ENCODE measurements at places on chromosomes 7 and 10.

- no peak for DNase-seq
Observed at GRCh38 chr10:107687701-107688100, 523.2 kb upstream of the SORCS1 start.

DNA sequence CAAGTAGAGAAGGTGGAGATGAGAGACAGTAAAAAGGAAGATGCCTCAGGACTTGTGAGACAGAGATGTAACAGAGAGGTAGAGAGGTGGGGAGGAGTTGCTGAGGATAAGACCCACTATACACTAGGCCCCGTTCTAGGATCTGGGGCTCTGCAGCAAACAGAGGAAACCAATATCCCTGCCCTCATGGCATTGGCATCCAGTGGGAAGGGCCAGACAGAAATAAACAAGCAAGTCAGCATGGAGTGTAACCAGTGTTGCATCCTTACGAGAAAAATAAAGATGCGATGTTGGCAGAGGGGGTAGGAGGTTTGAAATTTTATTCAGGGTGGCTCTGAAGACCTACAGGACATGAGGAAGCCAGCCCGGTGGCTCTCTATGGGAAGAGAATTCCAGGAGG lies 22.0 kb upstream of the EEPD1 start:
- no peak for DNase-seq

GRCh38 chr10:88890681-88891381 lies 10.8 kb downstream of the STAMBPL1 start:
- DNase-seq = no peak

DNA sequence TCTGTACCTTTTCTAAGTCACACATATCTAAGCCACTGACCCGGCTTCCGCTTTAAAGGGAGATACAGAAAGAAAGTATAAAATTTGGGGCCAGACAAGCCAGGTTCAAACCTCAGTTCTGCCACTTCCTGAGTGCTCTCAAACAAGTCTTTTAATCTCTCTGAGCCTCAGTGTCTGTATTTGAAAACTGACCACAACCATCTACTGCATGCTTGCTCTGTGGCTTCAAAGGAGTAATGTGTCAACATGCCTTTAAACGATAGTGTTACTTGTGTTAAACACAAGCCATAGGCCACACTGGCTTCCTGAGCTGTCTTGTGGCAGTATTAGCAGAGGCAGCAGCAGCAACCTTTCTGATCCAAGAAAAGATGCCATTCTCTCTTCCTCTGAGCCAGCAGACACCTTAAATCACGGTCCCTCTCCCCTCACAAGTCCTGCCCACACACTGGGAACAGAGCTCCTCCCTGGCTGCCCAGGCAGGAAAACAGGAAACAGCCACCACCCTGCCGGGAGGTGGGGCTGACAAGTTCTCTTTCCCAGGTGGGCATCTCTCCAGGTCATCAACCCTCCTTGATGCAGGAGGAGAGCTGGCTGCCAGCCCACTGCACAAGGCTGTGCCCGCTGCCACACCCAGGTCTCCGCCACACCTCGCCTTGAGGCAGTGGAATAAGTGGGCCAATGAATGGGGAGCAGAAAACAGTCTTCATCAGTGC lies 10.7 kb downstream of the HIP1 start:
- DNase-seq = no peak

- no peak for DNase-seq
Observed at GRCh38 chr10:110226926-110227641, 19.7 kb downstream of the MXI1 start.

DNA sequence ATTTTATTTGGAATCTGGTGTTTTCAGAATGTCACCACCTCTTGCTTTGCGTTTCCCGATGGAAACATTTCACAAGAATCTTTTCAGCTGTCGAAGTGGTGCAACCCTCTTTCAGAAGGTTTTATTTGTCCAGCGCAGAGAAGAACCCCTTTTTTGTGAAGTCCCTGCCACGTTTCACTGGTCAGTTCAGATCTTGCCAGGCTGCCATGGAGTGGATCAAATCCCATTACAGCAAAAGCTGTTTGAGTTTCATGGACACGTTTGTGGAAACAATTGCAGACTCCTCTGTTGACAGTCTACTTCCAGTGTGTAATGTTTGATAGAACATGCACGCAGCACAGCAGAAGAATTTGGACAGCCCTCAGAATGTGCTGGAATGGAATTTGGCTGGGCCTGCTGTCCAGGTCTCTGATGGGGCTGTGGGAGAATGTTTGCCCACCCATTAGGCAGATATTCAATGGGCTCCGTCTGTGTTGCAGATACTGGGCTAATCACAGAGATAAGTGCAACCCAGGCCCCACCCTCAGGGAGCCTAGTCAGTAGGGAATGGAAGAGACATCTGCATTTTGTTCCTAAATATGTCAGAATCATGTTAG lies 143.2 kb downstream of the GRK5 start:
- DNase-seq = no peak

GRCh38 chr7:2936891-2937580 lies 92.9 kb upstream of the GNA12 start:
- no peak for DNase-seq

GRCh38 chr7:147199868-147200267 lies 1083.3 kb downstream of the CNTNAP2 start:
- no peak for DNase-seq

GRCh38 chr10:11112718-11113117 lies 95.0 kb downstream of the CELF2 start:
- DNase-seq = no peak

DNA sequence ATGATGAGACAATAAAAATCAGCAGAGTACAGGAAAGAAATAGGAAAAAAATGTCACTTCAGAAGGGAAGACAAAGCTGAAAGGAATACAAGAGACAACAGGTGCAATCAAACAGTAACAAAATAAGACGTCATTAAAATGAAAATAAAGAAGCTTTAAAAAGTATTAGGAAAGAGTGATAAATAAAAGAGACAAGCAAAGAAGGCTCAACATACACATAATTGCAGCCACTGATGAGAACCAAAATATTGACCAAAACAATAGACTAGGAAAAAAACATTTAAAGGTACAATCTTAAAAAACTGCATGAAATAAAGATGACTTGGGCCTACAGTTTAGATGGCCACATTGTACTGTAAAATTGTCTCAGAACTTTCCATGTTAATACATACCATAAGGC lies 160.5 kb upstream of the MINDY3 start:
- DNase-seq = no peak

DNA sequence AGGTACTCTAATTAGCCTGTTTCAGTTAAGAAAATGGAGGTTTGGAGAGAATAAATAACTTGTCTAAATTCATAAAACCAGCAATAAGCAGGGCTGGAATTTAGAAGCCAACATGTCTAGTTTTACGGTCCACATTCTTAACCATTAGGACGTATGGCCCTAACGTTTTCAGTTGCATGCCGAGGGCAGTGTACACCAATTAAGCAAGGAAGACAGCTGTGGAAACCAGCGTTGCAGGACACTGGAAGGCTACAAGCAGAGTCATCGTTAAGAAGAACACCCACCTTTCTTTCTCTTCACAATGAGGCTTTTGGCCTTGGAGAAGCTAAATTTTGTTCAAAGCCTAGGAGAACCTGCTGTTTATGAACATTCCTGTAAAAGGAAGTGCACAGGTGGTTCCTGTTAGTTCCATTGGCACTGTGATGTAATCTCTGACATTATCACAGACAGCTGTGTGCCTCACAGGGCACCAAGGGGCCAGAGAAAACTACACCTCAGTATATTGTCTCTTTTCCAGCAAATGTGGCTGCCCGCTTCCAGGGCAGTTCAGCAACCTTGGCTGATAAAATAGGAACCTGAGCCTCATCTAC lies 21.0 kb downstream of the MPP7 start:
- no peak for DNase-seq

GRCh38 chr7:33882950-33883670 lies 22.2 kb upstream of the BMPER start:
- DNase-seq = no peak

- no peak for DNase-seq
Observed at GRCh38 chr7:107007007-107007891, 37.3 kb upstream of the PRKAR2B start.

- DNase-seq = no peak
Observed at GRCh38 chr7:66768865-66769832, 28.6 kb downstream of the RABGEF1 start.

GRCh38 chr10:94725871-94726270 lies 36.6 kb upstream of the CYP2C19 start:
- DNase-seq = no peak

DNA sequence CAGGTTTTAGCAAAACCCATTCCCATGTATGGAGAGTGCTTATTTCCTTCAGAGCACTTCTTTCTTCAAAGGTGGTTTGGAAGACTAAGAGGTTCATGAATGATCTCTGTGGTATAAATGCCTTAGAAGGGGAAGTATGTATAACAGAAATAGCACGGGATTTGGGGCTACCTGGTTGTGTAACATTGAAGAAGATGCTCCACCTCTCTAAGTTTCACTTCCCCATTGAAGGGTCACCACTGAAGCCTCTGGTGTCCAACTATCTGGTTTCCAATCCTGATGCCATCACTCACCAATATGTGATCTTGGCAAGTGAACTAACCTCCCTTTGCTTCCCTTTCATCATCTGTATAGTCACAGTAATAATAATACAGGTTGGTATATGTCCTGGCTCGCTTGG lies 37.2 kb downstream of the CYCS start:
- DNase-seq = no peak

DNA sequence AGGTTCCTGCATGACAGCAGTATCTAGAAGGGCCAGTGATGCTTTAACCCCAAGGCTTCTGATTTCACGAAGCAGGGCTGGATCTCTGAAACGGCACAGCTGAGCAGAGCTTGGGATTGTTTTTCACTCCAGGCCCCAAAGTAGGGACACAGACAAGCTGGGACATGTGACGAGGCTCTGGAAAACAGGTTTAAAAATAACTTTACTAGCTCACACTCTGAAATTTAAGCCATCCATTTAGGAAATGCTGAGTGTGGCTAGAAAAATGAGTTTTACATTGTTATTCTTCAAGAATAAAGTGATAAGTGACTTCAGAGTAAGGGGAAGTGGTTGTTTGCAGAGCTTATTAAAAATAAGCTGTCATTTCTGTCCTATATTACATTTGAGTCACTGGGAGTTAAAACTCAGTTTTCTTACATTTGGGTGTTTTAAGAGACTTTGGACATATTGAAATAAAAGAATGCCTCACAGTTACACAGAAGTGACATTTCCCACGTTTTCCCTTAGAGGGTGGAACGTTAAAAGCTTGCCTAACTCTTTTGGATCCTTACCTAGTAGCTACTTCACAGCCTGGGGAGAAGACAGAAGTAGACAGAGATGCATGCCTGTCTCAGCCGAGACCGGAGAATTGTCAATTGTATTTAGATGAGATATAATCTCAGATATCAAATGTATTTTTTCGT lies 107.8 kb downstream of the GALNT17 start:
- DNase-seq = no peak

DNA sequence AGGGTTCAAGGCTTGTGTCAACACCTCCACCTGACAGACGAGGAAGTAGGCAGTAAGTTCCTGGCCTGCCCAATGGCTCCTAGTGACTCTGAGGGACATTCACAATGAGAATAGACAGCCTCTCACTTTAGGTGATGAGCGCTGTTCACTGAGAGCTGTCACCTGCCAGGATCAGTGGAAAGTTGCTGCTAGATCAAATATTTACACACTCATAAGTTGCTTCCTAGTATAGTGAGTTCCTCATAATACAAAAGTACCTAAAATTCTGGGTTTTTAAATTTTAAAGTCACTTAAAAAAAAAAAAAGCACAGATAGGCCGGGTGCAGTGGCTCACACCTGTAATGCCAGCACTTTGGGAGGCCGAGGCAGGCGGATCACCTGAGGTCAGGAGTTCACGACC lies 320.8 kb downstream of the PRPF18 start:
- no peak for DNase-seq

DNA sequence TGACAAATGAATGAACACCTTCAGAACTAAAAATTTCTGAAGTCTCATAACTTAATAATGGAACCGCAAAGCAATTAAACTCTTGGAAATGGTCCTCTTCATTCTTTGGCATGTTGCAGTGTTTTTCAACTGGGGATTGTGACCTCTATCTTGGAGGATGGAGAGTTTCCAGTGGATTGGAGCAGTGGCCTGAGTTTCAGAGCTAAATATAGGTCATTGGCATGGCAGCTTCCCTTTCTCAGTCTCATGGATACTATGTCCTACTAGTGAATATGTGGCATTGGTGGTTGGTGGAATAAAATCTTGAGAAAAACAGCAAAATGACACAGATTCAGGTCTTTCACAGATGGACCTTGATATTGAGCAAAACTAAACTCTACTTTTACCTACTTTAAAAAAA lies 24.1 kb upstream of the EPC1 start:
- no peak for DNase-seq

DNA sequence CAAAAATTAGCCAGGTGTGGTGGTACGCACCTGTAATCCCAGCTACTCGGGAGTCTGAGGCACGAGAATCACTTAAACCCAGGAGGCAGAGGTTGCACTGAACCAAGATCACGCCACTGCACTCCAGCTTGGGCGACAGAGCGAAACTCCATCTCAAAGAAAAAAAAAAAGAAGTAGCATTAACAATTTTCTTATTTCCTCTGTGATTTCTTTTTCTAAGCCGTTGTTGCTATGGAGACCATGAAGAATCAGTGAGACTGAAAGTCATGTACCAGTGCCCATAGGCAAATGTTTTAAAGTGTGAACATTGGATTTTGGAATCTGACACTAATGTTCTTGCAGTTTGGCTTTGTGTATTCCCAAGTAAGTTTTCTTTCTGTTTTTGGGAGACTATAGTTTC lies 18.4 kb upstream of the MAP3K8 start:
- no peak for DNase-seq

- DNase-seq = no peak
Observed at GRCh38 chr10:71478813-71479365, 82.2 kb downstream of the CDH23 start.

- DNase-seq = no peak
Observed at GRCh38 chr10:116555880-116556279, 10.1 kb downstream of the PNLIP start.

DNA sequence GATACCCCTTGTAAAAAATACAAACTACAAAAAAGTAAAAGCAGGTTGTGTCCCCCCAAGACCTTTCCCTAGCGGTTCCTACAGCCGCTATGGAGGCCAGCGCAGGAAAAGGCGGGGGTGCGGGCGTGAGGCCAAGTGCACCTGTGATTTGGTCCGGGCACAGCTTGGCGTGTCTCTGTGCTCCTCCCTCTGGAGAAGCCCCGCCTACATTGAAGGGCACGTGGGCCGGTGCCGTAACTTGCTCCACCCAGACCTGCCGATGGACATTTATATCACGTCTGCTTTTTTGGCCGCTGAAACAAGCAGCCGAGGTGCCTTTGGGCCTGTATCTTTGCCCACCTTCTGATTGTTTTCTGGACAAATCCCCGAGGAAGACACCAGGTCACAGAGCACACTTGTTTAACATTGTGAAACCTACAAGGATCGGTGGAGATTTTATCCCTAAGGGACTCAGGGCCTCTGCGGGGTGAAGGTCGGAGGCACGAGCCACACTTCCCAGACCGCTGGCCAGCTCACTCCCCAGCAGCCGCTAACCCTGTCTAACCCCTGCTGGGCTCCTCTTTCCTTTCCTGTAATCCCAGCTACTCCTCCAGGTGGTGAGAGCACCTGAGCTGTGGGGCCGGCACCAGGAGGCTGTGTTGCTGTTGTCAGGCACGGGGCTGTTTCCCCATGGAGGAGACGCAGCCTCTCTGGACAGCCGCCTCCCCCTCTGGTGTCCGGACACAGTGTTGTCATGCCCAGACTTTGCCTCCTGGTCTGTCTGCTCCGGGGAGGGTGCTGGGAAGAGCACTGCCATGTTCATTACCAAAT lies 18.8 kb upstream of the INPP5A start:
- DNase-seq = no peak
